ENCODE measurements at places on chromosomes 1 and 21.

DNA sequence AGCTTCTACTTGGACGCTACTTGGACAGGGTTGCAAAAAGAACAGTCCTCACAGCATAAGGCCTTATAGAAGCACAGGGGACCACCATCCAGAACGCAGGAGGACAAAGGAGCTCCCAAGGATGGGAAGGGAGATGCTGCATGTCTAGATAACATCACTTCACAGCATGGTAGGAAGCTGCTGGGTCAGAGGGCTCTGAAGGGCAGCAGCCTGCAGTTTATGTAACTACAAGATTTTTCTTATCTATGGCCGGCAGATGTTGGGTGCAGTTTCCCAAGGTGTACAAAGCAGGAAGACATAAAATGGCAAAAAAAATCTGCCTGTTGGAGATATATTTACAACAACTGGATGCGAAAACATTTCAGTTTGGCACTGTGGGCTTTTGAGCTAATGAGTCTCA is 45.3 kb upstream of the SLC5A9 start:
- no peak for DNase-seq

- DNase-seq, result no peak
Measured at GRCh38 chr1:186648613-186649012, 31.6 kb downstream of the PTGS2 start.

GRCh38 chr1:66349242-66349641 is 184.7 kb upstream of the SGIP1 start:
- DNase-seq, result no peak

GRCh38 chr1:58695206-58695605 is 4.7 kb downstream of the MYSM1 start:
- DNase-seq, result no peak

DNA sequence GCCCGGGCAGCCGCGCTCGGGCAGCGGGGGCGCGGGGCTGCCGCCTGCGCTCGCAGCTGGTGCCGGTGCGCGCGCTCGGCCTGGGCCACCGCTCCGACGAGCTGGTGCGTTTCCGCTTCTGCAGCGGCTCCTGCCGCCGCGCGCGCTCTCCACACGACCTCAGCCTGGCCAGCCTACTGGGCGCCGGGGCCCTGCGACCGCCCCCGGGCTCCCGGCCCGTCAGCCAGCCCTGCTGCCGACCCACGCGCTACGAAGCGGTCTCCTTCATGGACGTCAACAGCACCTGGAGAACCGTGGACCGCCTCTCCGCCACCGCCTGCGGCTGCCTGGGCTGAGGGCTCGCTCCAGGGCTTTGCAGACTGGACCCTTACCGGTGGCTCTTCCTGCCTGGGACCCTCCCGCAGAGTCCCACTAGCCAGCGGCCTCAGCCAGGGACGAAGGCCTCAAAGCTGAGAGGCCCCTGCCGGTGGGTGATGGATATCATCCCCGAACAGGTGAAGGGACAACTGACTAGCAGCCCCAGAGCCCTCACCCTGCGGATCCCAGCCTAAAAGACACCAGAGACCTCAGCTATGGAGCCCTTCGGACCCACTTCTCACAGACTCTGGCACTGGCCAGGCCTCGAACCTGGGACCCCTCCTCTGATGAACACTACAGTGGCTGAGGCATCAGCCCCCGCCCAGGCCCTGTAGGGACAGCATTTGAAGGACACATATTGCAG is 3.0 kb downstream of the ARTN start:
- no peak for DNase-seq

GRCh38 chr1:235566084-235566483 is 61.8 kb upstream of the B3GALNT2 start:
- no peak for DNase-seq

- no peak for DNase-seq
Measured at GRCh38 chr1:228321435-228321834, 85.2 kb downstream of the TRIM11 start.

DNA sequence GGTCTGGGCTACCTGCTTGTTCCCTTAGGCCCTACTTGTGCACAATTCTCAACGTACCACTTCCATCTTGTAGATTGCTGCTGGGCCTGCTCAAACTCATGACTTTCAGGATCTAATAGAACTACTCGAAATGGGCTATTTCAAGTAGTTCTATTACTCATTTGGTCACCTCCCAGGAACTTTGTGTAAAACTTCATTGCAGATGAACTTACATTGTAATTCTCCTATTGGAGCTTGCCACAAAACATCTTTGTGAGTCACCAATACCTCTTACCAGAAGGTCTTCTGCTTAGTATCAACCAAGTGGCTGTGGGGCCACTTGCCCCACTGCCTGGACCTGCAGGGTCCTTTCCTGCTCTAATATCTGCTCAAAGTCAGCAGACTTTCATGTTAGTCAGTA is 10.7 kb upstream of the MYOCOS start:
- no peak for DNase-seq

DNA sequence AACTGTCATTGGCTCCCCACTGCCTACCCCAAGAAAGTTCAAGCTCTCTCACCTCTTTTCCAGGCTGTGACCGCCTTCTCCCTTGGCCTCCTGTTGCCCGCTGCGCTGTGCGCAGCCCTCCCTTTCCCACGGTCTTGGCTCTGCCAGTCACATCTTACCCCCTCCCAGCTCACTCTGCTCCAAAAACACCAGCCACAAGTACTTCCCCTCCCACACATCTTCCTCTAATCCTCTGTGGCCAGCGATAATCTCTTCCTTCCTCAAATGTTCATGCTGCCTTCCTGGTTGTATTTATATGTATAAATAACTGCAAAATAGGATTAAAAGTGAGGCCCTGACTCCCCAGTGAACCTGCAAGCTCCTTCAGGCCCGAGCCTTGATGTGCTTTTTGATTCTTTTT is 81.8 kb downstream of the AJAP1 start:
- DNase-seq, result no peak

- no peak for DNase-seq
Measured at GRCh38 chr1:12206792-12207424, 22.9 kb upstream of the VPS13D start.

- no peak for DNase-seq
Measured at GRCh38 chr1:171711643-171712042, 30.2 kb downstream of the VAMP4 start.

DNA sequence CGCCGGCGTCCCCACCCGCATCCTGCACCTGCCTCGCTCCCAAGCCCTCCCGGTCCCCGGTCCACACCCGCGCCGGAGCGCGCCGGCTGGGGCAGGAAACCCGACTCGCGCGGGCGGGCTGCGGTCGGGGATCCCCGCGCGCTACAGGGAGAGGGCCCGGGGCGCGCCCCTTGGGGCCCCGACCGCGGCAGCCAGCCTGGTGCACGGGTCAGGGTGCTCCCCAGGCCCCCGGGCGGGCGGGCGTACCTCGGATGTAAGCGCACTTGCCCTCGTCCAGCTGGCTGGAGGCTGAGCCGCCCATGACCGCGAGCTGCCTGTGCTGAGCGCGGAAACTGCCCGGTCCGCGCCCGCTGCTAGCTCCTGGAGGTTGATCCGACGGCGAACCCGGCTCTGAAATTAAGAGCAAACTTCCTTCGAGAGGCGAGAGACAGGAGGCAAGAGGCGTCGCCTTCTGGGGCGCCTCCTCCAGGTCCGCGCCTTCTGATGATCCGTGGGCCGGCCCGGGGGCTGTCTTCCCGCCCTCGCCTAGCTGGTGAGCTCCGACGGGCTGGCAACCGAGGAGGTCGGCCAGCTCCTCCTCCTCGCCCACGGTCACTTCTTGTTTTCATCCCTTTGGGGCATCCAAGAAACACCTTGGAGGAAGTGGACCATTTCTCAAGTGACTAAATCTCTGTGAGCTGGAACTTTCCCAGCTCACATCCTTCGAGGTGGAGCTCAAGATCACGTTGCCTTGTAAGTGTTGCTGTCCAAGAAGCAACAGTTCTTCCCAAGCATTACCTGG is at the start of gene NIBAN1:
Gene NIBAN1, minus strand, starts transcription at position 453 of the 781 bp plus-strand sequence. Its CDS starts 152 bp downstream, at position 301.
- DNase-seq, result peak; percentile 20

- DNase-seq, result no peak
Measured at GRCh38 chr1:231993968-231994455, 367.4 kb downstream of the DISC1 start.

- DNase-seq, result no peak
Measured at GRCh38 chr21:15121097-15121654, 56.4 kb upstream of the NRIP1 start.

GRCh38 chr1:44546403-44547053 is 127.8 kb downstream of the TMEM53 start:
- no peak for DNase-seq

DNA sequence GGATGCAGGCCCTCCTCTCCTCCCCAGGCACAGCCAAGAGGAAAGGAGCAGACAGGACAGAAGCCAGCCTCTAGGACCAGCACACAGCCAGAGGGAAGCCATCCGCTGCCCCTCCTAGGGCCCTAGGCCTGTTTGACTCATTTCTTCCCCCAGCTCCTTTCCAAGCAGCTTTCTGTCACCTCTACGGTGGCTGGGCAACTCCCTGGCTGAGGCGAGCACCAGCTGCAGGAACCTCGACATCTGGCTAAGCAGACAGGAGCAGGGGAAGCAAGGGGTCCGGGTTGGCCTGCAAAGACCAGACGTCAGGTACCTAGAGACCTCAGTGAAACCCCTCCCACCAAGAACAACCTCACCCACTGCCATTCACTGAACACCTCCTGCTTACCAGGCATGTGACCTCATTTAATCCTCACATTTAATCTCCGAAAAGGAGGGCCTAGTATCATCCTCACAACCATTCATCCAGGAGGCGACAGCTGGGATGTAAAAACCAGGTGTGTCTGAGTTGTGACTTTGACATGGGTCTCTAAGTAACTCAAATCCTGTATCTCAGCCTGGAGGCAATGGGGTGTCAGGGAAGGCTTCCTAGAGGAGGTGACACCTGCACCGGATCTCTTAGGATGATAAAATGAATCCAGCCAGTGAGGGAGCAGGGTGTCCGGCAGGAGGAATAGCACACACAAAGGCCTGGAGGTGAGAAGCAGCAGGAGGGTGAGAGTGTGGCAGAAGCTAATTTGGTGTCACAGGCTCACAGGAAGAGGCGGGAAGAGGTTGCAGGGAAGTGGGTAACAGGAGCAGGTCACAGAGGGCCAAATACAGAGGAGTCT is 5.9 kb downstream of the LRP8 start:
- no peak for DNase-seq

DNA sequence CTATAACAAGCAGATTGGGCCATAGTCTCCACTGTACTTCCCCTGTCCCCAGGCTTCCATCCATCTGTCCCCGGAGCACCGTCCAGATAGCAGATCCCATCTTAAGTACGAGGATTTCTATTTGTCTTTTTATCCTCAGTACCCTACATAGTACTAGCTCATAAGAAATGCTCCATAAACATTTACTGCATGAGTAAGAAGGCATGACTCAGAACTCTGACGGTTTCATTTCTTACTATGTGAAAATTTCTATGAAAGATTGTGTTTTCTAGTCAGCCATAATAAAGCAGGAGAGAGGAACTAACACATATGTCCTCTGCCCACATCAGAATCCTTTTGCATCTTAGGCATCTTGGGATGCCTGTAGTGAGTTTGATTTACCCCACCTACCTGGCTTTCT is 49.5 kb downstream of the CHD1L start:
- DNase-seq, result no peak

- DNase-seq, result no peak
Measured at GRCh38 chr1:75484789-75485188, 126.1 kb downstream of the SLC44A5 start.

- DNase-seq, result no peak
Measured at GRCh38 chr1:46064708-46065107, 67.7 kb downstream of the PIK3R3 start.

DNA sequence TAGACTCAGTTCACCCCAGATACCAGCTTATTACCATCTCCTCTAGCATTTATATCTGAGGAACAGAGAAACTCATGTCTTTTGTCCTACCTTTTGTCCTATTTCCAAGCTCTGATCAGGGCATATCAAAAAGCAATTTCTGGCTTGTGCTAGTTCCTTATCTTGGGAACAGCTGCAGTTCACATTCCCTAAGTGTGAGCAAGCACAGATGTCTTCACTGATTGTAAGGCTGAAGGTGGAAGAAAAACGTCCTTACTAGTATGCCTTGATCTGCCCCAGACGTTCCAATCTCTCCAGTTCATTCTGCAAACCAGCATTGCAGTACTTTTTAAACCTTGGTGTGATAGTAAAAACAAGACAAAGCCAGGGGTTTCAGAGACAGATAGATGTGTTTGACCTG is 139.8 kb downstream of the NCAM2 start:
- no peak for DNase-seq

GRCh38 chr1:71522721-71523120 is 441.9 kb upstream of the ZRANB2 start:
- no peak for DNase-seq

DNA sequence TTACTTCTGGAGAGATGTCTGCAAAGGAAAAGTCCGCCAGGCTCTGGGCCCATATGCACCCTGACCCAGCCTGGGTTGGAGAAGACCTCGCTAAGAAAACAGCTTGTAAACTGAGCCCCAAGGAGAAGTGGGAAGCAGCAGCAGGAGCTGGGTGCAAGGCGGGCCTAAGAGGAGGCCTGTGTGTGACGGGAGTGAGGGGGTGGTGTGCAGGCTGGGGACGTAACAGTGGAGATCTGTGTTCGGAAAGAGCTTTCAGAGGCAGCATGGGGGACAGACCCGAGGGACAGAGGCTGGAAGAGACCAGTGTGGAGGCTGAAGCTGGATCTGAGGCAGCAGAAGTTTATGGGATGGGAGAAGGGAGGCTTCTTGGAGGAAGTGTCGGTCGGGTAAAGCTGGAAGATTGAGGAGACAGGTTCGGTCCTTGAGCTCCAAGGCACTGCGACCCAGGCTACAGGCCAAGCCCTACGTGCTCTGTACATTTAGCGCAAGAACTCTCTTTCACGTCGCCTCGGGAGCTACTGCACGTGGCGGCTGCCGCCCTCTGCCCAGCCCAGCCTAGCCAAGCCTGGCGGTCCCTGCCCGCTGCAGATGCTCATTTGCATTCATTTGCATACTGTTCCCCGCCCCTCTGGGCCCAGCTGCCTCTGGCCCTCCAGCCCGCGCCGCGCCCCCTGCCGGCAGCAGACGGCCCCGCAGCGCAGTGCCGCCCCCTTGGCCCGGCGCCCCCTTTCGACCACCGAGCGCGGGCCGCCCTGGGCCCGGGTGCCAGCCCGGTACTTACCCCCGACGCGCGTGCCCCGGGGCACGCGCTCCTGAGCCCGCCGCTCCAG is 6.3 kb downstream of the HPCA start:
- no peak for DNase-seq

DNA sequence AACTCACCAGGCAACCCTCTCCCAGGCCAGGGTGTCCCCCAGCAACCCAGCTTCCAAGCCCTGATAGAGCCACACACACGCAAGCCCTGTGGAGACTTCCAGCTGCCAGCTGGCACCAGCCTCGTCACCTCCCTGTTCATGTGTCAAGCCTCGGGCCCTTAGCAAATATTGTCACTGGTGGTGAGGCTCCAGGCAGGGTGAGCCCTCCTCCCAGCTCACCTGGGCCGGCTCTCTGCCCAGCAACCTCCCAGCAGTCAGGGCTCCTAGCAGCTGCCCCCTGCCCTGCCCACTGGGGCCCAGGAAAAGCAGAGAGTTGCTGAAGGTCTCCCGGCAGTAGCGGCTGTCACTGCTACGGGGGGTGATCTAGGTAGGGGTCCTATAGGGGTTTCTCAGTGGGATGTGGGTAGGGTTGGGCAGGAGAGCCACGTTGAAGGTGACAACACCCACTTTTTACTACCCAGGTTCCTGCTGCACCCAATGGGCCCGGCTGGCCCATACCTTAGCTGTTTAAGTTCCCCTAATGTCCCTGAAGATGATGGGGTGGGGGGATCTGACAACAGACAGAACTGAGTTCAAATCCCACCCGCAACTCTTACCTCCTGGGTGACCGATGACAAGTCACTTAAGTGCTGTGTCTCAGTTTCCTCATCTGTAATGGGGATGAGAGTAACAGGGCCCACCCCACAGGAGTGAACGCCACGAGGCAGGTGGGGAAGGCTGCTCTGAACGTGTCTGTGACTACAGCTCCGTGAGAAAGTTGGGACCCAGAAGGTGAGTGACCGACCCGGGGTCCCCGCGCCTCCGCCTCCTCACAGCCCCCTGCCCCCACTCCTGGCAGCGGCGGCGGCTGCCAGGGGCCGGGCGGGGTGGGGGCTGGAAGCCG is 678 bp downstream of the TTC39A start:
- no peak for DNase-seq
